ENCODE measurements at places on chromosomes 7 and 10.

DNA sequence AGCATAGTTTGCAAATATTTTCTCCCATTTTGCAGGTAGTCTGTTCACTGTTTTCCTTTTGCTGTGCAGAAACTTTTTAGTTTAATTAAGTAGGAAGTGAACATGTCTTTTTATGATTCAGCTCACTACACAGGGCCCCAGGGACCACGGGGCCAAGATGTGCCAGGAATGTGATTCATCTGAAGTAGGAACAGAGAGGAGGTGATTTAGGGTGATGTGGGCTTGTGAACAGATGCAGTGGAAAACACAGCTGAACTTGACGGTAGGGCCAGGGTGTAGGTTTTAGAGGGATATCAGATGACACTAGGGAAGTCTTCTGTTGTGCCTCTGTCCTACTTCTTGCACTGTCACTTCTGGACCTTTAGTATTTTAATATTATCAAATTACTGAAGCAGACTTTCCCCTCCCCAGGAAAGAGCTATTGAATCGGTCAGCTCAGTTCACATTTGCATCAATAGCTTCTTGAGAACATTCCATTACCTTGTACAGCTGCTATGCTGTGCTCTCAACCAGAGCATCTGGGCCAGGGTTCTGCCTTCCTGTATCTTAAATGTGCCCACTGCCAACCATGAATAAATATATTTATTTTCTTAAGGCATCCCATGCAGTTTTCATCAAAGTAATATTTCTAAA is 96.9 kb downstream of the OSBPL3 start:
- DNase-seq, result no peak

DNA sequence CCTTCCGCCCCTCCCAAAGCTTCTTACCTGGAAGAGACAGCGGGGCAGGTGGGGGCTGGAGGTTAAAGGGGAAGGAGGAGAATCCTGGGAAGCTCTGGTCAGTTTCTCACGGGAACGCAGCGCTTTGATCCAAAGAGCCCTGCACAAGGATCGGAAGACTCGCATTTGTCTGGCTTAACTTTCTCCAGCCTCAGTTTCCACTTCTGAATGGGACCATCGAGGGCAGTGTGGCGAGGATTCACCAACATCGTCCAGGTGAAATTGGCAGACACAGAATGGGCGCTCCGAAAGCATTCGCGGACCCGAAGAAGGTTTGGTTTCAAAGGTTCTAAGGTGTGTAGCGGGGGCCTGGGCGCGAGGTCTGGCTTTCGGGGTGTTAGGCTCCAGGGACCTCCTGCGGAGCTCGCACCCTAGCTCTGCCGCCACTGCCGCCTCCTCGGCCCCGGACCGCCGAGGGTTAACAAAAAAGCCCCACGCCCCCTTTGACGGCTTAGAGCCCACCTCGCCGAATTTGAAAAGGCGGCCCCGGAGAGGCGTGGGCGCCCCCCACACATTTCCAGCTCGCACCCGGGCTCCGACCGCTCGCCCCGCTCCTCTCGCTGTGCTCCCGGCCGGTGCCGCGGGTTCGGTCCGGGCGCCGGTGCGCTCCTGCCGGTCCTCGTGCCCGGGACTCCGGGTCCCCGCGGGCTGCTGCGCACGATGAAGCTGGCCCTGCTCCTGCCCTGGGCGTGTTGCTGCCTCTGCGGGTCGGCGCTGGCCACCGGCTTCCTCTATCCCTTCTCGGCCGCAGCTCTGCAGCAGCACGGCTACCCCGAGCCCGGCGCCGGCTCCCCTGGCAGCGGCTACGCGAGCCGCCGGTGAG is at the start of gene COL26A1:
Gene COL26A1 (plus strand): TSS at position 542 of the 862 bp plus-strand sequence. CDS start 158 bp downstream, at position 700.
- no peak for DNase-seq

- DNase-seq, result no peak
Measured at GRCh38 chr7:55020466-55020871, 1.7 kb downstream of the EGFR start.

- DNase-seq, result no peak
Measured at GRCh38 chr10:47152861-47153349, 147.1 kb upstream of the GDF10 start.

DNA sequence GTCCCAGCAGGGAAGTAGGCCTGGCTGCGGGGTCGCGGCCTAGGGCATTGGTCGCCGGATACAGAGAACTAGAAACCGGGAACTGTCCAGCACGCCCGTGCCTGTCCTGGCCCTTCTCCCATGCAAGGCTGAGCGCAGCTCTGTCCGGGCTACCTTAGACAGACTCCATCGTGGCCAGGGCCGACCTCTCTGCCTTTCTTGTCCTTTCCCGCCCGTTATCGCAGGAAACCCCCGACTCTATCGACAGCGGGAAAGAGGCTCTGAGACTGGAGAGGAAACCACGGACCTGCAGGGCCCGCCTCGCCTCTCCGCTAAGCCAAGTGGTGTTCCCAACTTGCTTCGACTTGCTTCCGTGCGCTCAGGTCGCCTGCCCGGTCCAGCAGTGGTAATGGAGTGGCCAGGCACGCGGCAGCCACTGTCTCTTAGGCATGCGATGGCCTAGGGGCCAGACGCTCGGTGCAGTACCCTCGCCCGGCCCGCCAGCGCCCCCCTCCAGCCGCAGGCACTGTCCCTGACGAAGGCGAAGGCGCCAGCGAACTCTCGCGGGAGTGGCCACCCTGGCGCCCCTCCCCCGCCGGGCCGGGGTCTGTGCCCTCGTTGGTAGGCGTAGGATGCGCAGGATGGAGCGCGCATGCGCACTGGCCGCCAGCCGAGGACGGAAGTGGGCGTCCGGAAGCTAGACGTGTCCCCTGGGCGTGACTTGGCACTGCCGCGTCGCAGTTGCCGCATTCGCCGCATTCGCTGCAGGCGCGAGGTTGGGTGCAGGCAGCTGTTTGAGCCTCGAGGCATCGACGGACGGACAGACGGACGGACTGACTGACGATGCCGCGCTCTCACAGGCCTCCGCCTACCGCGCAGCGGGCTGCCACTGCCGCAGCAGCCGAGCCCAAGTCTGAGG is 54.4 kb downstream of the MCMBP start:
- no peak for DNase-seq

DNA sequence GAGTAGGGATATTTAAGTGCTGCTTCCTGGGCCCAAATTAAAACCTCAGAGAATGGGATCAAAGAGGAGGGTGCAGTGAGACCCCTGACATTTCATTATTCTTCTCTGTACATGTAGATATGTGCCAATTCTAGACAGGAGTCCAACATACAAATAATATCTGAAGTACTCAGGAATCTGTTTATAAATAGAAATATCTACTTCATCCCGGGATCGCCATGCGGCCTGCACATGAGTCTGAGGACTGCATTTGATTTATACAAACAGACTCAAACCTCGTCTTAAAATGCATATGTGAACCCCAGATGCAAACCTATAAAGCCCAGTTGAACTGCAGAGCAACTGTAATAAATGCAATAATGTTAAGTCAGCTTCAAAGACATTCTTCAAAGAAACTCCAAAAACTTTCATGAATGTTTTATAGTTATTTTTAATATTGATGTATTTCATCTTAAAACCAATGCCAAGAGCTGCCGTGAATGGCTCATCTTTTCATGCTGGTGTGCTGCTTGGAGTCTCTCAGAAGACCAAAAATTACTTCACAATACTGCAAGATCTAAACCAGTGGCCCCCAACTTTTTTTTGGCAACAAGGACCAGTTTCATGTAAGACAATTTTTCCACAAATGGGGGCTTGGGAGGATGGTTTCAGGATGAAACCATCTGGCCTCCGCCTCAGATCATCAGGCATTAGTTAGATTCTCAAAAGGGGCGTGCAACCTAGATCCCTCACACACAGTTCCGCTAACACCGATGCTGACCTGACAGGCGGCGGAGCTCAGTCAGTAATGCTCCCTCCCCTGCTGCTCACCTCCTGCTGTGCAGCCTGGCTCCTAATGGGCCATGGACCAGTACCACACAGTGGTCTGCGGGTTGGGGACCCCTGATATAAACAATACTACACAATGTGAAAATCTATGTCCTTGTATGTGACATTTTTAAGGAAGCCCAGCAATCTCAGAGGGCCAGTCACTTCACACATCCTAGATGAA is 166.9 kb downstream of the PARD3 start:
- no peak for DNase-seq

GRCh38 chr7:1948301-1948796 is 278.3 kb downstream of the ELFN1 start:
- DNase-seq, result no peak

- no peak for DNase-seq
Measured at GRCh38 chr7:69652947-69653701, 54.8 kb downstream of the AUTS2 start.

DNA sequence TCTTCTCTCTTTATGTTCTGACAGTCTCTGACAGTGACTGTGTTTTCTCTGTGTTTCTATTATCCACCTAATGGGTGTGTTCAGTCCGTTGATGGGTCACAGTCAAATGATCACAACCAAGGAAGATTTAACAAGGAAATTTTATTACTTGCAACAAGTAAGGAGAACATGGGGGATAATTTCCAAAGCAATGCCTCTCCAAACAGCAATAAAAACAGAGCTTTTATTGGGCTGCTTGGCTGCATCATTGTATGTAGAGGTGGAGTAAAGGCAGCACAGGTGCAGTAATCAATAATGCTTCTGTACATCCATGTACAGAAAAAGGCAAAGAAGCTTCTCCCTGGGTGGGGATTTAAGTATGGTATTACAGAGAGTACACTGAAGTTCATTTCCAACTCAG is 1525.6 kb downstream of the REEP3 start:
- no peak for DNase-seq

- no peak for DNase-seq
Measured at GRCh38 chr10:109957092-109957797, 33.9 kb upstream of the XPNPEP1 start.

- no peak for DNase-seq
Measured at GRCh38 chr10:86168256-86168655, 198.3 kb downstream of the GRID1 start.

DNA sequence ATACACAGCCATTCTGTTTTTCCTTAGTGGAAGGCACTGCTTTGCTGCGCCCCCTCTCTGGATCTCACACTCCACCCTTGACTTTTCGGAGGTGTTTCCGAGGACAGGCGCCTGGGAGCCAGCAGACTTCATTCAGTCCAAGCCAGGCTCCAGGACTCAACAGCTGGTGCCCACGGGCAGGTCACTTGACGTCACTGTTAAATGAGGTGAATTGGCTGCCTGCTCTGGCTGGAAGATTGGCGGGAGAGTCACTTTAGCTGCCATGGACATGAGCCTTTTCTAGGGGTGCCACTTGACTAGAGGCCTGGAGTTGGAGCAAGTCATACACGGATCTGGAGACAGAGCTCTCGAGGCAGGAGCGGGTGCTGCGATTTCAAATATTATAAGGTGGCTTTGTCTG is 3.2 kb downstream of the HTRA1 start:
- DNase-seq, result no peak

DNA sequence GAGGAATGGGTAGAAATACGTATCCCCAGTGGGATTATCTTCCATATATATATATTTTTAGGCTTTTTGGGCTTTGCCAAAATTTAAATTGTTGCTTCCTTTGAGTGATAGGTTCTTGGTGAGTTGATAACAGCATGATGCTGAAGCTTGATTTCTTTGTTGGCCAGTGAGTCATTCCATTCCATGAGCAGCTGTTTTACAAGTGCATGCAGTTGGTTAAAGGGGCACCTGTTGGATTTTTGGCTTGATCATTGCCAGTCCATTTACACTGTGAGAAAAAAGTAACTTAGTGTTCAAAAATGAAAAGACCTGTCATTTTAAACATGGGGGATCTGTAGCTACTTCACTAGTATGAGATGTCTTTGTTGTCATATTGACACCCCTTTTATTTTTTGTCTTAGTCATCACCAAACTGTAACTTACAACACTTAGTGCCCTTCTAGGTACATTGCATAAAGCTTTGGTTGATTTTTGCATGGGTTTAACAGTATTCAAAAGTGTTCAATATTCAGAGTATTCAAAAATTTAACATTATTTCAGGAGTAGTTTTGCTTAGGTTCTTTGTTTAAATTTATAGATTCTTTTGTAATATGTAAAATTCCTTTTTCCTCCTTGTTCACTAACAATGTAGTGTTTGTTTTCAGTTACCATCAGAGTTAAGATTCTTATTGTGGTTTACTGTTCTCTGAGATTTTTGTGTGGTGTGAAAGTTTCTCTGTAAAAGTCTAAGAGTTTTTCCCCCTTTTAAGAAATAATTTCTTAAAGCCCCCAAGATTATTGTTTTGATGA is 8.8 kb downstream of the AKAP9 start:
- no peak for DNase-seq

DNA sequence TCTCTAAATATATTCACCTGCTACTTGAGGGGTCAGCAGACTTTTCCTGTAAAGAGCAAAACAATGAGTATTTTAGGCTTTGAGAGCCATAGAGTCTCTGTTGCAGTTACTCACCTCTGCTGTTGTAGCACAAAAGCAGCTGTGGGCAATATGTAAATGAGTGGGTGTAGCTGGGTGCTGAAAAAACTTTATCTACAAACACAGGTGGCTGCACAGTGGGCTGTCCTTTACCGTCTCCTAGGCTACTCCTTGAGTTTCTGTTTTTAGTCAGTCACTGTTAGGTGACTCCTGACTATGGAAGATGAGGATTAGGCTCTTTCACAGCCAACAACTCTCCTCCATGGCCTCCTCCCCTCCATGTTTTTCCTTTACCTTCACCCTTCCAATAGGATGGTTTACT is 286.1 kb upstream of the C7orf33 start:
- no peak for DNase-seq

- no peak for DNase-seq
Measured at GRCh38 chr10:34290412-34291081, 524.5 kb downstream of the PARD3 start.

DNA sequence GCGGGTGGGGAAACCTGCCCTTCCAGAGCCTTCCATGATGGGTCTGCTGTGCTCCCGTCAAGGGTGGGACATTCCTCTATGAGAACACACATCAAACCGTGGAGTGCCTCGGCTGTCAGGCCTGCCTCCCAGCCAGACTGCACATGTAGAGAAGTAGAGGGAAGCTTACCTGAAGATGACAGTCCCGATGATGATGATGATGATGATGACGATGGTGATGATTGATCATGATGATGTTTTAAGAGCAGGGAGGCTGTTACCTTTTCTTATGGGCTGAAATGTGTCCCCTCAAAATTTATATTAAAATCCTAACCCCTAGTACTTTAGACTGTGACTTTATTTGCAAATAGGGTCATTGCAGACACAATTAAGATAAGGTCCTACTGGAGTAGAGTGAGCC is 76.1 kb upstream of the ANLN start:
- DNase-seq, result no peak

- no peak for DNase-seq
Measured at GRCh38 chr10:78382772-78383171, 349.1 kb downstream of the RPS24 start.

GRCh38 chr7:131232768-131233167 is 94.9 kb upstream of the MKLN1 start:
- no peak for DNase-seq

- DNase-seq, result no peak
Measured at GRCh38 chr7:133502498-133502897, 249.6 kb downstream of the EXOC4 start.

GRCh38 chr7:66957595-66958290 is 36.7 kb downstream of the TMEM248 start:
- DNase-seq, result no peak
